ENCODE measurements at places on chromosomes 4 and X.
A peak's percentile ranks its signal among the peaks of the same experiment; 100 is the strongest.

DNA sequence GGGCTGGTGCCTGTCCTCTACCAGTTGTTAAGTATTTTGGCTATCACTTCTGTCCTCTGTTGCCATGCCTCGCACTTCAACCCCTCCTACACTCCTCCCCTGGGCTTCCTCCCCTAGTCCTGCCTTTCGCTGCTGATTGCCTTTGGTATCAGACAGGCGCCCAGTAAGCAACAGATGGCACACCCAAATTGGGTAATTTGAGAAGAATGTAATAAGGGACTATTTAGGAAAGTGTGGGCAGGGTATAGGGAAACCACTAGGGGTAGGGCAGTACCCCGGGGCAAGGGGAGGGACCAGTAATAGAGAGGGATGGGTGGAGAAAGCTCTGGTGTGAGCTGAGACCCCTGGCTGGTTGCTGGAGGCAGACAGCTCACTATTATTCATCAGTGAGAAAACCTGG lies 172.7 kb upstream of the USP9X start:
- DNase-seq = no peak

DNA sequence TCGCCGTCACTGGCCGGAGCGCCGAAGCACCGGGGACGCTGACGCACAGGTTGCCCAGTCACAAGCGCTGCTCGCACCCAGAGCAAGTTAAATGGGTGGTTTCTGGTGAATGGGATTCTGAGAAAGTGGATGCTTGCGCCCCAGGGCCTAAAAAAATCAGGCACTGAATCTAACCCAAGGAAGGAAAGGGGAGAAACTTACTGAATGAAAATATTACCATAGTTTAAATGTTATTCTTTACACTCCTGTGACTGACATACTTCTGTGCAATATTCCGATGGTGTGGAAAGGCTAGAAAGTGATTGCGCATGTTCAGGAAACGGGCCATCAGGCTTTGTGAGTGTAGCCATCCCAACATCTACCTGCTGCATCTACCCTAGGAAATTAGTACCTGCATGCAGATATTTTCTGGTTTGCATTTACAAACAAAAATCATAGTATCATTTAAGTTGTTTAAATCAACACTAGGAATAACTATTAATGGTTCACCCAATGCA lies 838 bp upstream of the ABCG2 start:
- no peak for DNase-seq

GRCh38 chr4:102344520-102344953 lies 745 bp downstream of the SLC39A8 start:
- DNase-seq = peak; percentile 27

- DNase-seq = no peak
These were observed 80.4 kb downstream of the MAPK10 start for GRCh38 chr4:86279293-86279960.

DNA sequence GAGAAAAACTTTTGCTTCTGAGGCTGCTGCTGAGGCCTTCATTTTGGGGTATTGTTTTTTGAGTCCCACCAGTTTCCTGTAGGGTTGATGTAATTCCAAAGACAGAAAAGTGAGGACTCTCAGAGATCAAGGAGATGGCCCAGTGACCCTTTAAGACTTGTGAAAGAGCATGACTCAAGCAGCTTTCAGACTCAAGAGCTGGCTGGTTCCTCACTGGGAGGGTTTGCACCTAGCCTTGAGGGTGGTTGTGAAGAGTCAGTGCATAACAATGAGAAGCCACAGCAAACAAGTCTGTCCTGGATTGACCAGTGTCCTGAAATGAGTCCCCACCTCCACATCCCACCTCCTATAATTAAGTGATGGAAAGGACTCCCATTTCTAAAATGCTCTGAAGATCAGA lies 89.2 kb downstream of the NHS start:
- peak; percentile 32 for DNase-seq

DNA sequence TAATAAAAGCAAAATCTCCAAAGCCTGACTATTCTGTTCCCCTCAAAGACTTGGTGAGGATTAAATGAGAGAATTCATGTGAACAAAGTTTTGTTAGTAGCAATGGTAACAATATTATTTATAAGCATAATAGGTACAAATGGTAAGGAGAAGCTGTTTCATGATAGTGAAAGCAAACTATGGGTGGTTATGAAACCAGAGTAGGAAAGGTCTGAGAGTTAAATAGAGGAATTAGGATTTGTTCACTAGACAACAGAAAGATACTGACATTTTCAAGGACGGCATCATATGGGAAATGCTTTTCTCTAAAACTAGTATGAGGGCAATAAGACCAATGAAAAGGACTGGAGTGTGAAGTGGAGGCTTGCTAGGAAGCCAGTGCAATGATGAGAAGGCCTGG lies 128.6 kb upstream of the FTHL17 start:
- DNase-seq = no peak

GRCh38 chr4:105192474-105192873 lies 45.8 kb downstream of the TET2 start:
- DNase-seq = no peak

DNA sequence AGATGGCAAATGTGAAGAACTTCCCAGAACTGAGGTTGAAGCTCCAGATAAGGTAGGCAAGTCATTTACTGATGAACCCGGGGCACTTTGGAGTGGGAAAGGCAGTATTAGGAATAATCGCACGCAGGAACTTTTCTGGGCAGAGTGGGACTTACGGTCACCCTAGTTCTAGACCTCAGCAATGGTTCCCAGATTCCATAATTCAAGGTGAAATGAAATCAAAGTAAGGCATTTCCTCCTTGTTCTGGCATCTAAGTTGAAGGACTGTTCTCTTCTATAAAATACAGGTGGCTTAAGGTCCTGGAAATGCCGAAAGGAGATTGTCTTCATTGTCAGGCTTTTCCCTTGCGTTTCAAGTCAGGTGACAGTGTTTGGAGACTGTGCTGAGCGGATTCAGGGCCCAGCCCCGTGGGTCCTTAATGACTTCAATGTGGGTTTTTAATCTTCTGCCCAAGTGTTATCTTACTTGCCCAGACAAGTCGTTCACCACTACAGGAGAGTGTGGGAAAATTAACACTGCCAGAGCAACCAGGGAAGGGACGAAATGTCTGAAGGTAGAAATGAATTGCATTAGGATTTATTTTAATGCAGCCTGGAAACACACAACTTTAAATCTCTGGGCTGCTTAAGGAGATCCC lies 52.1 kb upstream of the STOX2 start:
- no peak for DNase-seq

GRCh38 chr4:139301113-139301820 lies at the start of gene NAA15:
NAA15 (plus strand) TSS chr4:139301505; CDS start chr4:139301778, 273 bp downstream.
- peak; percentile 98 for DNase-seq

DNA sequence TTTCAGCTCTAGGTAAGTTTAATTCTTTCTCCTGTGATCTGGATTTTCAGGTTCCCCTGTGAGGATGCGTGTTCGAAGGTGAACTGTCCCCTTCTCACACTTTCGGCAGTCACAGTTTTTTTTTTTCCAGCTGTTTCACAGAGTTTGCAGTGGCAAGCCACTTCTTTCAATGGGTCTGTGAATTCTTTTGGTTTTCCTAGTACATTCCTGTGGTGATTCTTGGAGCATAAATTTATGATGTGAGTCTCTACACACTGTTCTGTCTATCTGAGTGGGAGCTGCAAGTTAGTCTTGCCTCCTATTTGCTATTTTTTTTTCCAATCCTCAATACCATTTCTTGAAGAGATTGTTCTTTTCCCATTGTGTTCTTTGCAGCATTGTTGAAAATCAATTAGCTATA lies 595.5 kb downstream of the RAPGEF2 start:
- DNase-seq = peak; percentile 5

GRCh38 chr4:88752754-88753153 lies 55.1 kb upstream of the NAP1L5 start:
- no peak for DNase-seq

GRCh38 chrX:130869239-130869638 lies 33.8 kb downstream of the ENOX2 start:
- DNase-seq = peak; percentile 67

DNA sequence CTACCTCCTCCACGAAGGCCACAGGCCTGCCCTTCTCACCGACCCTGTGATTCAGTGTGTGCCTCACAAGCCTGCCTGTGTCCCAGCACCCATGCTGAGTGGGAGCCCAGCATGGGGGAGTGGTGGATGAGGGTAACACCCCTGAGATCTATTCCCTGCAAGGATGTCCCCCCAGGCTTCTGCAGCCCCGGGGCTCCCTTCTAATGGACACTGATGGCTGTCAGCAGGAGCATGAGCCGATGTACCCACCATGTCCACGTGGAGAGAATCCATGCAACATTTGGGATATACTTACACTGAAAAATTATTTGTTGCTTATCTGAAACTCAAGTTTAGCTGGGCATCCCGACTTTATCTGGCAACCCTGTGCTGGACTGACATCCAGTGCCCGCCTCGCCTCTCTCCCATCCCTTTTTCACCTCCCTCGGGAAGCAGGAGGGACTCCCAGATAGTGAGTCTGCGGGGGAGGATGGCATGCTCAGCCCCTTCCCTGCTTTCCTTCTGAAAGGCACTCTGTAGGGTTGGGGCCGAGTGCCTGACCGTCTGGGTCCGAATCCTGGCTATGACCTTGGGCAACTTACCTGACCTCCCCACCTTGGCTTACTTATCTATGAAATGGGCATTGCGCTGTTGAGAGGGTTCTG lies 46.9 kb upstream of the SORCS2 start:
- DNase-seq = no peak

- no peak for DNase-seq
These were observed 124.0 kb downstream of the FAM53A start for GRCh38 chr4:1559896-1560650.

DNA sequence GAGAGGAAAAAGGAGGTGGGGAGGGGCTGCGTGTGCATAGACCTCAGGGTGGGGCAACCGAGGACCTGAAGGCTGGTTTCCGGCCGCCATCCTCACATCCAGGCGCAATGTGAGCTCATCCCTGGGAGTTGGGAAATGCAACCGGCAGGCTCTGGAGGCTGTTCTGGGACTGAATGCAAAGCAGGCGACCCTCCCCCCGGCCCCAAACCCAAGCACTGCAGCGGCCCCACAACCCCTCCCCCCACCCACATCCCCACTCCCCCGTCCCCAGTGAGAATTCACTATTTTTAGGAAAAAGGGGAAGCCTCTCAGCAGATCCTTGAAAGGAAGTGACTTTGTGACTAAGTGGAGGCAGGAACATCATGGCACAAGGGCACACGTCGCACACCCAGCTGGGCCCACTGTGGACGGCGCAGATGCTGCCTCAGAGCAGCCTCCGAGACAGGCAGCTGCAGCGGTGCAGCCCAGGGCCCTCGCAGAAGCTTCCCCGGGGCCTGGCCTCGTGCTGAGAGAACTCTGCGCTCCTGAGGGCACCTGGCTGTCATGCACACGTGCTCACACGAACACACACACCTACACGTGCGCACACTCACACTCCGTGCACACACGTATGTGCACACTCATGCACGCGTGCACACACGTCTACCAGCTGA lies 1.3 kb upstream of the PDE6B start:
- no peak for DNase-seq

DNA sequence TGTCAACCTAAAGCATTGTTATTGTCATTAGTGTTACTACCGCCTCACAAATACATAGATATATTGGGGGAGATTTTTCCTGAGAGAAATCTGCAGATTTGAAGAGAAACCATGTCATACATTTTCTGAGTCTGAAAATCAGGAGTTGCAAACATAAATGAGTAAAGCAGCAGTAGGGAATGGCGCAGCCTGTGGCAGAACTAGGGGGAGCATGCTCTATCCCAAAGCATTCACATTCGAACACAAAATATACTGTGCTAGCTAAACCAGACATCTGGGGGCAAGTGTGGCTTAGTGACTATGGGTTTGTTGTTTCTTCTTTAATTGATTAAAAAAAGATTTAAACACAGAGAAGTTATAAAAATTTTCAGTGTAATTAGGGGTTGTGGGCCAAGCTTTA lies 83.2 kb downstream of the CPE start:
- no peak for DNase-seq

DNA sequence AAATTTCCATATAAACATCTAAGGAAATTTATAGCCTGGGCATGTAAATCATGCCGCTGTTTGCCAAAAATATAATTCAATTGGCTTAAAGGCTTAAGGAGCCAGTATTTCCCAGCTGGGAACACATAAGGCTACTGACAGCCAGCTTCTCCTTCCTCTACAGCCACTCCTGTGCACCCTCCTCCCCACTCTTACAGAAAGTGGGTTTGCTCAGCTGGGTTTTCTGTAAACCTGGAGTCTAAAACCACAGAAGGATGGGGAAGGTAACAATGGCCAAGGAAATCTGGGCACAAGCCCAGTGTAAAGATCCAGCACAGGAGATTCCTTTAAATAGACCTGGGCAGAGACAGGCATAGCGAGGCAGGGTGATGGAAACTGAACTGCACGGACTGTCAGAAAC lies 18.5 kb downstream of the ACSL1 start:
- DNase-seq = no peak

- no peak for DNase-seq
These were observed 1293.1 kb downstream of the PCDH19 start for GRCh38 chrX:99117011-99117410.

- no peak for DNase-seq
These were observed 606.0 kb downstream of the BCOR start for GRCh38 chrX:39491548-39492297.

- DNase-seq = no peak
These were observed 837.6 kb downstream of the PDHA2 start for GRCh38 chr4:96677499-96677898.

DNA sequence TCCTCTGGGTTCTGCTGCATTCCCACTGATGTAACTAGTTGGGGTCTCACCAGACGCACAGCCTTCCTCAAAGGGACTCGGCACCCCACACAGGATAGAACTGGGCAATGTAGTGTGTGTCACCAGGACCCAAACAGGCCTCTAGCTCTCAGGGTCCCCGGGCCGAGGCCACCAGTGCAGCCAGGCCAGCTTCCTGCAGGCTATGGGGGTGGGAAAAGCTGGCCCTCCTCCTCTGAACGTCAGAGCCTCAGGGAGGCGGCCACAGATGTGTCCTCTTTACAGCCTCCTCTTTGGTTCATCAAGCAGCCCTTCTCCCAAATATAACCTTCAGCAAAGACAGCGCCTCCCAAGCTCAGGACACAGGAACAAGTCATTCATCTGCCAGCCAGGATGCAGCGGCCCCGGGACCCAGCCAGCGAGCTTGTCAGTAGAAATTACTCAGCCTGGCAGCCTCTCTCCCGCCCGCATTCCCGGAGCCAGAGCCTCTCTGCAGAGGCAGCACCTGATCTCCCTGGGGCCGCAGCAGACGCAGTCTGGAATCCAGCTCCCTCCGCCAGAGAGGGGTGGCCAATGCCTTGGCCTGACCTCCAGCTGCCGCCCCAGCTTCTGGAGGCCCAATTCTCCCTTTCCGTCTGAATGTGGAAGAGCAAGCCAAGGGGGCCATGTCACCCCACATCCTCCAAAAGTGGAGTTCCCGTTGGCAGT lies 288.5 kb downstream of the FBXW7 start:
- DNase-seq = no peak

- peak; percentile 16 for DNase-seq
These were observed 276.8 kb downstream of the ZNF674 start for GRCh38 chrX:46268412-46268811.

DNA sequence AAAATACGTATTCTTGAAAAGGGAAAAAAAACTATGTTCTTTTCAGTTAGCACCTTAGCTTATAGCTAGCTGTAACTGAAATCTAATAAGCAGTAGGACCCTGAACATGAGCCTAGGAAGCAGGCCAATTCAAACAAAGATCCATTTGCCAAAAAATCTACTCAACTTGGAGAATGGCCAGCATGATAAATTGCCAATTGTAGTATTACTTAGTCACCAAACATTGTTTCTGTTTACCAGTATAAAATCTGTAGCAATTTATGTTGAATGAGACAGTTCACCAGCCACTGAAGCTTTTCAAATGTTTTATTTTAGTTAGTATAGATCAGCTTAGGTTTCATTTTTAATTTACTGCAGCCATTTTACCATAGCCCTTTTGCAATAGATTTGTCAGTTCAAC lies 323.6 kb upstream of the DIPK2B start:
- DNase-seq = peak; percentile 51
